Lung microvascular endothelial cell (primary cell): ENCODE measurements at places on chromosomes 11 and 22.

- DNase-seq, result no peak
Measured at GRCh38 chr22:38309614-38310517, 7.4 kb downstream of the CSNK1E start.

DNA sequence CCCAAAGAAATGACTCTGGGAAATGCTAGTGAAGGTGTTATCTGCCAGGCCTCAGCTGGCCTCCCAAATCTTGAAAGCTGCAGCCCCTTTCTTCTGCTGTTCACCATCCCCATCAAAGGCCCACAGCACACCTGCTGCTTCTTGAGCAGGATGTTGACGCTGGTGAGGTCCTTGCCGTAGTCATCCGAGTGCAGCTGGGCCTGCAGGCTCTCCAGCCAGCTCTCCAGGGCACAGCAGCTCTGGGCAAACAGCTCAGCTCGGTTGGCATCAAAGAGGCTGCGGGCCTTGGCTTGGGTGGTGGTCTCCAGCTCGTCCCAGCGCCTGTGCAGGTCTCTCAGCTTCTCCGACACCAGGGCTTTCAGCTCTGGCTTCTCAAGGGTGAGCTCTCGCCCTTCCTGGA is 18.5 kb upstream of the RBM4B start:
- DNase-seq, result no peak

DNA sequence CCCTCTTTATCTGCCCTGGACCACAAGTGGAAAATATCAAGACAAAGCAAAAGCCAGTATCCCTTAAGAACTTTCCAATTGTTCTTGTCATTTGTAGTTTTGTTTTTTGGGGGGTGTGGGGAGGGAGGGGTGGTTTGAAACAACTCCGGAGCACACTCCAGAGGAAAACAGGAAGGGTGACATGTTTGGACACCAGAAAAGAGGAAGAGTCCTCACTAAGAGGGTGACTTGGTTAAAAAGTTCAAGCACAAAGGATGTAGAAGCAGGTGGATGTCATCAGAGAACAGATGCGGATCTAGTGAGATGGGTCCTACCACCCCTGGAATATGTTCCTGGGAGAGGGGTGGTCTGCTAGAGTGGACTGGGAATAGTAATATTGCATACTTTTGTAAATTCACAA is 25.8 kb downstream of the ADAMTS8 start:
- no peak for DNase-seq

- no peak for DNase-seq
Measured at GRCh38 chr11:102422817-102423712, 29.5 kb downstream of the TMEM123 start.

DNA sequence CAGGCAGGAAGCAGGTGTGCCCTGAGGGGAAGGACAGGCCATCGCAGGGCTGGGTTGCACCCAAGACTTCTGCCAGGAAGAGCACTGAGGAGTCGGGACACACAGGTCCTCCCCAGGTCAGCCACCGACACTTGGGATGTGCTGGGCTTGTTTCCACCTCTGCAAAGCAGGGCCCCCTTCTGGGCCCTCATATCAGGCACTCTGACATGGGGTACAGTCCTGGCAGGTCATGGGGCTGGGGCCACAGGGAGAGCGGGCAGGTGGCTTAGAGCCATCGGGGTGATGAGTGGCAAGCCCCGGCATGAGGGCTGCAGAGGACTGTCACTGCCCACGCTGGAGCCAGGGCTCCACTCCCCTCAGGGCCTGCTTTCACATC is 7.9 kb upstream of the ADORA2A start:
- no peak for DNase-seq

- DNase-seq, result no peak
Measured at GRCh38 chr11:33700063-33700501, 544 bp downstream of the C11orf91 start.

DNA sequence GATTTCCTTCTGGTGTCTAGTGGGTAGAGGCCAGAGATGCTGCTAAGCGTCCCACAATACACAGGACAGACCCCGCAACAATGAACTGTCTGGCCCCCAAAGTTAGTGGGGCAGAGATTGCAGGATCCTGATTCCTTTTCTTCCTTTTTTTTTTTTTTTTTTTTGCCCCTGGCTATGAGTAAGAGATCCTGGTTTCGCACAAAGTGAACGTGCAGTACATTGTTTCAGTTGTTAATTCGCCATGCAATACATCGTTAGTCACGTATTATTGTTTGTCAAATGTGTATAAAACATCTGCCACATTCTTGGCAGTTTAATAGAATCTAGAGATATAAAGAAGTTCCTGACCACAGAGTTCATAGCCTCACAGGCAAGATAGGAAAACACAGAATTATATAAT is 20.2 kb downstream of the ST3GAL4 start:
- no peak for DNase-seq

- DNase-seq, result peak; percentile 56
Measured at GRCh38 chr22:27879923-27880322, 39.1 kb downstream of the PITPNB start.

DNA sequence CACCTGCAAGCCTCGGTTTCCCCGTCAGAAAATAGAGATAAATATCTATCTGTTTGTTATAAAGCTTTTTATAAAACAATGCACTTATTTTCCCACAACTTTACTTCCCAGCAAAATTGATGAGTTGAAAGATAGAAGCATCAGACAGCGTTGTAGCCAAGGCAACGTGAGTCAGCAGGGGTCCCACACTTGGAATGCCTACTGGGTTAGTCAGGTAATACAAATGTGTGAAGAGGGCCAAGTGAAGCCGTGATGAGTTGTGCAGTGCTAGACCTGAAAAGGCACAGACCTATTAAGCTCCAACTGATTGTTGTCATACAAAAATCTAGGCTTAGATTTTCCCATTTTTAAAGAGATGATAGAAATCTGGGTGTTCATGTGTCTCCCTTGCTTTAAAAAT is 118.7 kb downstream of the PGR start:
- no peak for DNase-seq

DNA sequence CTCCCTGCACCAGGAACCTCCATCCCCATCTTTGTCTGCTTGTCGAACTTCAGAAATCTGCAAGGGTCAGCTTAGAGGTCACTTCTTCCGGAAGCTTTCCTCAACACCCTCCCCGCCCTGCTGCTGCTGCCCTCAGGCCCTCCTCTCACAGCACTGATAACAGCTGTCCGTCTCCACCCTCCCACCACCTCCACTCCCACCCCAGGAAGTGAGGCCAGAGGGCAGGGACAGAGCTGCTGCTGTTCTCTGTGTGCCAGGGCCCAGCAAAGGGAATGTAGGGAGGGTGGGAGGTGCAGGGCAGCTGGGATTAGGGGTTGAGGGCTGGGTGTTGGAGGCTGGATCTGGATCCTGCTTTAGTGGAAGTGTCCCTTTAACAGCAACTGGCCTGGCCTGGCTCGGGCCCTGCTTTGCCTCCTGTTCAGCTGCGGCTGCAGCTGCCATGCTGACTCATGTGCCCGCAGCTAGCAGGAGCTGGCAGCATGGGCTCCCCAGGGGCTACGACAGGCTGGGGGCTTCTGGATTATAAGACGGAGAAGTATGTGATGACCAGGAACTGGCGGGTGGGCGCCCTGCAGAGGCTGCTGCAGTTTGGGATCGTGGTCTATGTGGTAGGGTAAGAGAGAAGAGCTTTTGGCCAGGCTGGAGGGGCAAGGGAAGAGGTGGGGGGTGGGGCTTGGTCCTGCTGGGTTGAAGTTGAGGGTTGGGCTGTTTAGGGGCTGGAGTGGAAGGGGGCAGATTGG is at the start of gene P2RX6:
TSS of gene P2RX6 (plus strand) at position 440 of the 740 bp plus-strand sequence. CDS start at position 450, 10 bp downstream.
- no peak for DNase-seq

DNA sequence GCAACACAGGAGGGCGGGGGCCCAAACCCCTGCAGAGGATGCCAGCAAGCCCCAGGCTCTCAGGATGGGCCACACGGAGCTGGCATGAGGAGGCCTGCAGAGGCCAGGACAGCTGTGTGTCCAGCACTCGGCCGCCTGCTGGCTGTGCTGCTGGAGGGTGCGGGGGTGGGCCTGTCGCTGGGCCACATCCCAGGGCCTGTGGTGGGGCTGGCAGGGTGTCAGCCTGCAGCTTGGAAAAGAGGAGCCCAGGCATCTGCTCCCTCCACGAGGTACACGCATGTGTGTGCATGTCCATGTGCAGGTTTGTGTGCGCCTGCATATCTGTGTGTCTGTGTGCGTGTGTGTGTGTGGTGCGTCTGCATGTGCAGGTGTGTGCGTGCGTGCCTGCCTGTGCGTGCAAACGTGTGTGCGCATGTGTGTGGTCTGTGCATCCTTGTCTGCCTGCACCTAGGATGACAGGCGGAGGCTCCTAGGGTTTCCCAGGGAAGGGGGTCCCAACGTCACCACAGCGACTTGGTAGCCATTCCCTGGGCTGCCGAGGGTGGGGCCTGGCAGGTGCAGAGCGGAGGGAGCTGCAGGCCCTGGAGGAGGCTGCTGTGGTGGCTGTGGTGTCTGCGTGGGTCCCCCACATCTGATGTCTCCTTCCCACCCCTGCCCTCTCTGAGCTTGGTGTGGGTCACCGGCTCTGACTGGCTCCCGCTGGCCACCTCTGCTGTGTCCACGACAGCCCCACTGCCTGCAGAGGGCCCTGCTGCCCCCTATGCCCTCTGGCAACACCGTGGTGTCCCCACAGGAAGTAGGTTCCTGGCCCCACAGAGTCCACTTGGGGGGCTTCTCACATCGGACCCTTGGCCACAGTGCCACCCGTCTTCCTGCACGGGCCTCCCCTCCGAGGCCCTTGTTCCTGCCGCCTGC is 17.1 kb downstream of the BRSK2 start:
- no peak for DNase-seq

- no peak for DNase-seq
Measured at GRCh38 chr11:134581966-134582769, 170.1 kb upstream of the B3GAT1 start.

DNA sequence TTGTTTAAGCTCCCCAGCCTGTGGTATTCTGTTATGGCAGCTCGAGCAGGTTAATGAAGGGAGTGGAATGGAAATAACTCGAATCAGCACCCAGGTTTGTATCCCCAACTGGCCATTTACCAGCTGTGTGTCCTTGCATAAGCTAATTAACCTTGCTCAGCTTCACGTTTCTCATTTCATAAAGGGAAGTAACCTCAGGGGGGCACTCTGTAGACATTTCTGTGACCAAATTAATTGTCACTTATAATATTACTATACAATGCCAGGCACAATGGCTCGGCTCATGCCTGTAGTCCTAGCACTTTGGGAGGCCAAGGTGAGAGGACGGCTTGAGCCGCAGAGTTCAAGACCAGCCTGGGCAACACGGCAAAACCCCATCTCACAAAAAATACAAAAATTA is 13.8 kb downstream of the ADA2 start:
- no peak for DNase-seq

DNA sequence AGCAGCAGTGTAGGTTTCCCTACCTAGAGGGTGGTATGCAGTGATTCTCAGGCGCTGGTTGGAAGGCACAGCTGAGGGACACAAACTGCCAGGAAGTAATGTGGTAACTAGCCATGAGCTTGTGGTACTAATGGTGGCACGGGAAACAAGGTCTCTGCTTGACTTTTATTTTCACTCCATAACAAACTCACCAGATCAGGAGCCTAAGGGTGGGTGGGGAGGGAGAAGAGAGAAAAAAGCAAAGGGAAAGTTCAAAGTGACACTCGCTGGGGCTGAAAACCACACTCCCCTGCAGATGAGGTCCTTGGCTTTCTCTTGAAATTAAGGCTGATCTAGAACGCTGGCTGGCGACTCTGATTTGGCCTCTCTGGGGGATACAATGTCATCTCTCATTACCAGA is 22.0 kb downstream of the TRAF6 start:
- peak; percentile 11 for DNase-seq

- no peak for DNase-seq
Measured at GRCh38 chr11:36013950-36014897, 70.4 kb downstream of the LDLRAD3 start.

GRCh38 chr22:47629273-47629711 is 866.8 kb downstream of the TBC1D22A start:
- DNase-seq, result no peak

DNA sequence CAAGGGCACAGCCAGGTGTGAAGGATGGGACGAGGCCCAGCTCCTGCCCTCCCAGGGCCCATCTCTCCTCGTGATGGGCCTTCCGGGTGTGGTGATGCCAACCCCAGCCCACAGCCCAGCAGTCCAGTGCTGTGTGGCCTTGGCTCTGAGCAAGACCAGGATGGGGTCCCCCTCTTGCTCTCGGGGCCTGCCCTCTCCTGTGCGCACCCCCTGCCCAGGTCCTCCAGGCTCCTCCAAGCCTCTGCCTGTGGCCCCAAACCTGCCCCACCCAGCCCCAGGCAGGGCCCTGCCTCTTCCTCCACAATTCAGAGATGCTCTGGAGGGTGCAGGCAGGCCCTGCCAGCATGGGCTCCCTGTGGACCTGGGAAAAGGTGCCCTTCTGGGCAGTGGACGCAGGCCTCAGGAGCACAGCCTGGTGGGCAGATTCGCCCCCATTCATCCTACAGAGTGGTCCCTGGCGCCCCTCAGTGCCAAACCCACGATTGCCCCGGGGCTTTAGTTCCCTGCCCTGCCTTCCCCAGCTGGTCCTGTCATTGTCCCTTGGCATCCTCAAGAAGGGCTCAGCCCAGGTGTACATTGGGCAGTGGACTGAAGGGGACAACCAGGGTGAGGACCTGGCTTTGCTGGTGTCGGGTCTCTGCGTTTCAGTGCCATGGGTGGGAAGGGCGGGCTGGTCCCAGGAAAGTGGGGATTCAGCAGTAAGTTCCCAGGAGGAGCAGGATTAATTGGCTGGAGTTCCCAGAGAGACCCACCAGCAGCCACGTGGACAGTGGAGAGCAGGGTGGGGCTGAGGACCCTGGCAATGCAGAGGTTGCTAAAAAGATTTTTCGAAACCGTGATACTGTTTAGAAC is 19.8 kb downstream of the EIF1AD start:
- DNase-seq, result no peak

DNA sequence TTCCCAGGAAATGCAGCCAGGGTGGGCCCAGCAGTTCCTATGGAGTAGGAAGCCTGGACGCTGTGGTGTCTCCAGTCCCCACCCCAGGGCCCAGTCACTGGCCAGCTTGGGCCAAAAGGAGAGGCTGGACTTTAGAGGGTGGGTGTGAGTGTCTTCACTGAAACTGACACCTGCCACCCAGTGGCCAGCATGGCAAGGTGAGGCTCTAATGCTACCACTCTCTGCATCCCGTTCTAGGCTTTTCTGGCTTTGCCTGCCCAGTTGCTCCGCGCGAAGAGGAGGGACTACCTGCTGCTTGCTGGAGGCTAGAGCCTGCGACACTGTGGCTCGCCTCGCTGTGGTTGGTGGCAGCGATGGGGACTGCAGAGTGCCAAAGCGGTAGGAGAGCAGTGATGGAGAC is 35.4 kb downstream of the C22orf42 start:
- DNase-seq, result no peak

DNA sequence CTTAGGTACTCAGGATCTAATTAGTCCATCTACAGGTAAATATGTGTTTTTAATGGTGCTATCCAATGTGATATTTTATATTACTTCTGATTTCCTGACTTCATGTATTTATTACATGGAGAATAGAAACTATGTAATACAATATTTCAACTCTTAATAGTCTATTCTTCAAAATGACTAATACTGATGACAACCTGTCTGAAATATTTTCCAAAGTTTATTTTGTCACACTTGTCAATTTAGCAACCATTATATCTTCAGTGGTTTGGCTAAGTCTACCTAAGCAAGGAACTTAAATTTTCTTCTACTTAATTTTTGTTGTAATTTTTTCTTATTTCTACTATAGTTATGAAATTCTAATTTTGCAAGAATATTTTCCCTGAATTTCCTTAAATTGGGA is 55.0 kb upstream of the CNTN5 start:
- no peak for DNase-seq
